ENCODE measurements at places on chromosomes 13 and 19.

GRCh38 chr13:97573011-97573410 is 139.0 kb downstream of the RAP2A start:
- DNase-seq = no peak

- no peak for DNase-seq
Measured at GRCh38 chr19:17323300-17323963, 11.2 kb downstream of the ANO8 start.

DNA sequence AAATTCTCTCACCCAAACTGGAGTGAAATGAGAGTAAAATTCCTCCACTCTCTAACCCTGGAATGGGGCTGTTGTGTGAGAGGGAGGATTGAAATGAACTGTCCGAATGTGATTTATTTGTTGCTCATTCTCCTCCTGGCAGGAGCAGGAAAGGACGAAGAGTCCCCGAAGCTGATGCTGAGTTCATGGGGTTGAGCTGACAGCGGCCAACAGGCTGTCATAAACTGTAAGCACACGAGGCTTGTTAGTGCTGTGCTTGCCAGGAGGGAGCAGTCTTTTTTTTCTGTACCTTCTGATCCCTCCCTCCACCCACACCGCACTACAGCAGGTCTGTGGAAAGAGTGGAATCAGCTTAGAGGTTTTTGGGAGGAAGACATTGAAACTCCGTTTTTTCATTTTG is 33.1 kb upstream of the ZNF331 start:
- DNase-seq = no peak

- no peak for DNase-seq
Measured at GRCh38 chr13:43953370-43953769, 73.7 kb downstream of the LACC1 start.

GRCh38 chr13:71871176-71871754 is 4.3 kb upstream of the DACH1 start:
- DNase-seq = no peak

DNA sequence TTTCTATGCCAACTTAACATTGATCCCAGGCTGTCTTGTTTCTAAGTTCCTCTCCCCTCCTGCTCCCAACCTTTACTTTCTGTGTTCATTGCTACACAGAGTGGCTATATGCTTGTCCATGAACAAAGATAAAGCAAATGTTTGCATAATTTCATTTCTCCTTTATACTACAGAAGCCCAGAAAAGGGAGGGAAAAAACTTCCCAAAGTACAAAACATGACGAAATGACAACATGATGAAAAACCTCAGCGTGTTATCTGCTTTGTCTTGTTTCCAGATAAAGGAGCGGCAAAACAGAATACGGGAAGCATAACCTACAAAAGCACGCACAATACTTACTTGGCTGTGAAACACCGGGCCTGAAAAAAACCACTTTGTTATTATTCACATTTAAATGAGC is 336.8 kb downstream of the DNAJC15 start:
- DNase-seq = no peak

GRCh38 chr13:111861766-111862366 is 205.1 kb upstream of the SOX1 start:
- no peak for DNase-seq

GRCh38 chr13:113945857-113946408 is 27.9 kb downstream of the C13orf46 start:
- no peak for DNase-seq

- DNase-seq = no peak
Measured at GRCh38 chr19:31960474-31960873, 384.9 kb upstream of the ZNF507 start.

DNA sequence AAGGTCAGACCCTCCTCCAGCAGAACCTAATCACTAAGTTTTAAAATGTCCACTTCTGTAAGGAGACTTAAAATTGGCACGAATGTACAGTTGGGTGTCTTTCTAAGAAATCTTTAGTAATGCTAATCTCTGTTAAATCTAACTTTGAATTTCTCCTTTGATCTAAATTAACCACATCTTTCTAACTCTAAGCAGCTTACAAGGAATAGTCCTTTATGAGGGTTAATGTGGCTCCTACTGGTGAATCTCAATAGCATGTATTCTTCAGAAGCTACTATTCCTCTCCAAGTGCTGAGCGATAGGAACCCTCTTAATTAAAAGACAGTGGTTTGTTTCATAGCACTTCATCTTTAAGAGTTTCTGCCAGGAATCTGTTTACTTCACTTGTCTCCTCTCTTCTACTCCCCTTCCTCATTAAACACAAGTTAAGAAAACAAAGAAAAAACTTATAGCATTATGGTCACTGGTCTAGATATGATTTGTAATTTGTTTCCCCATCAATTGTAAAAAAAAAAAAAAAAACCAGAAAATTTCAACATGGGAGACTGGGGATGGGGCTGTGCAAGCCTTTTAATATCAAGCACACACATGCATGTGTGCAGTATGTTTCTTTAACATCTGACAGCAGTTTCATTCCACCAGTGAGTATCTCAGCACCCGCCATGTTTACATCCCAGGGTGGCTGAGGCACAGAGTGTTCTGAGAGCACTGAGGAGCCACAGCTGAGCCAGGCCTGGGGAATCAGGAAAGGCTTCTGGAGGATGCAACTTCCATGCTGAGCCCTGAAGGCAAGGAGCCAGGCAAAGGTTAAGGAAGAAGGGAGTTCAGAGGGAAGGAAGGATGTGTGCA is 57.7 kb downstream of the ATP7B start:
- DNase-seq = no peak

DNA sequence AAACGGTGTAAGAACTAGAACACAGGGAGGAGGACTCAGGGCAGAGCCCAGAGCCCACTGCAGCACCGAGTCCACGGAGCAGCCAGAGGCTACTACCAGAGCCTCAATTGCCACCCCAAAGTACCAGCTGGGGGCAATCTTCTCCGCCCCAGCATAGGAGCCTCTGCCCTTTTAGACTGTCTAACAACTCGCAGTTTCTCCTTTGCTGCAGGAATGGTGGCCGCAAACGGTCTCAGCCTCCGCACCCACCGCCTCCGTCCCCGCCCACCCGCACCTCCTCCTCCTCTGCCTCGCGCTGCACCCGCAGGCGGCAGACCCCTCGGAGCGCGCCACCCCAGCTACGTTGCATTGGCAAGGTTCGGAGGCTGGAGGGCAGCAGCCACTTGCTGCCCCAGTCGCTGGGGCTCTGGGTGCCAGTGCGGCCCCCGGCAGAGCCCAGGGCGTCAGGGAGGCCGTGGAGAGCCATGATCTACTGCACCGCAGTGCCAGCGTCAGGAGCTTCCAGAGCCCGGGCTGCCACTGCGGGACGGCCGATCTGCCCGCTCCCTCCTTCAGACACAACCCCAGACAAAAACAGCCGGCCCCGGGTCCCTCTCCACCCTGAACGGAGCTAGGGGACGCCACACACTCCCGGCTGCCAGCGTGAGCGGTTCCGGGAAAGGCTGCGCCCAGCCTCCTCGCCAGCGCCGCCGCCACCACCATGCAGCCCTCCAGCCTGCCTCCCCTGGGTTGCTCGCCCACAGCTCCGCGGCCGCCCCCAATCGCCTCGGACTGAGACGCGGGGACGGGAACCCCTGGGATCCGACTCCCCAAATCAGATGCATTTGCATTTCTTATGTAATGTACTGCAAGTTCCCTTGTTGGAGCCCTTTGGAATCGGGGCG is 1.8 kb downstream of the FGF14 start:
- DNase-seq = no peak

DNA sequence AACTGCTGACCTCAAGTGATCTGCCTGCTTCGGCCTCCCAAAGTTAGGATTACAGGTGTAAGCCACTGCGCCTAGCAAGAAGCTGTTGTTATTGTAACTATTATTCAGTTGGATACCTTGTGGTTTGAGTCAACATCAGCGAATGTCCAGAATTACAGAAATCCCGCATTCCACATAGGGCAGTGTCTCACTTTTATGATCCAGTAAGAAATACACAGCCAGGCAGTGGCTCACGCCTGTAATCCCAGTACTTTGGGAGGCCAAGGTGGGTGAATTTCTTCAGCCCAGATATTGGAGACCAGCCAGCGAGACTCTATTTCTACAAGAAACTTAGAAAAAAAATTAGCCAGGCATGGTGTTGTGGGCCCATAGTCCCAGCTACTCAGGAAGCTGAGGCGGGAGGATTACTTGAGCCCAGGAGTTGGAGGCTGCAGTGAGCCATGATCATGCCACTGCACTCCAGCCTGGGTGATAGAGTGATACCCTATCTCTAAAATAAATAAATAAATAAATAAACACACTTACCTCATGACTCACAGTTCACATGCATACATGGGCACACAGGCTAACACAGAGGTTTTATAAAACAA is 43.8 kb downstream of the SPTBN4 start:
- no peak for DNase-seq

- no peak for DNase-seq
Measured at GRCh38 chr13:51240958-51241357, 18.8 kb downstream of the FAM124A start.

DNA sequence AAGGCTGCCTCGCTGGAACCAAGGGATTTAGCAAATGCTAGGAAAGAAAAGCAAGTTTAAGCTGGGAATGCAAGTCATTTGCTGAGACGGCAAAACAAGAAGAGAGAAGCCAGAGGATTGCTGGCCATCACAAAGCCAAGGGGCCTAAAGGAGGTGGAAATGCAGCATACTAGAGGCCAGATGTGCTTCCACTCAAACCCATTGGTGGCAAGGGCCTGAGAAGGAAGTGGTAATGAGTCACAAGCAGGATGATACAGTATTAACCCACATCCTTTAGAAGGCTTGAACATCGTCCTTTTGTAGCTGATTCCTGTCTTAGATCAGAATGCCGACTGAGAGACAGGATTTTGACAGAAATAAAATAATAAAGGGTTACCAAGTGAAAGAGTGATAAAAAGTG is 68.2 kb downstream of the ITGBL1 start:
- no peak for DNase-seq

- no peak for DNase-seq
Measured at GRCh38 chr19:48480558-48481500, 11.7 kb downstream of the CYTH2 start.

GRCh38 chr19:7869910-7870511 is 4.2 kb downstream of the PRR36 start:
- peak; percentile 70 for DNase-seq

- no peak for DNase-seq
Measured at GRCh38 chr19:31349160-31349881, at the start of gene TSHZ3. TSHZ3 (minus strand) TSS chr19:31349436; CDS start chr19:31349219, 217 bp downstream.

DNA sequence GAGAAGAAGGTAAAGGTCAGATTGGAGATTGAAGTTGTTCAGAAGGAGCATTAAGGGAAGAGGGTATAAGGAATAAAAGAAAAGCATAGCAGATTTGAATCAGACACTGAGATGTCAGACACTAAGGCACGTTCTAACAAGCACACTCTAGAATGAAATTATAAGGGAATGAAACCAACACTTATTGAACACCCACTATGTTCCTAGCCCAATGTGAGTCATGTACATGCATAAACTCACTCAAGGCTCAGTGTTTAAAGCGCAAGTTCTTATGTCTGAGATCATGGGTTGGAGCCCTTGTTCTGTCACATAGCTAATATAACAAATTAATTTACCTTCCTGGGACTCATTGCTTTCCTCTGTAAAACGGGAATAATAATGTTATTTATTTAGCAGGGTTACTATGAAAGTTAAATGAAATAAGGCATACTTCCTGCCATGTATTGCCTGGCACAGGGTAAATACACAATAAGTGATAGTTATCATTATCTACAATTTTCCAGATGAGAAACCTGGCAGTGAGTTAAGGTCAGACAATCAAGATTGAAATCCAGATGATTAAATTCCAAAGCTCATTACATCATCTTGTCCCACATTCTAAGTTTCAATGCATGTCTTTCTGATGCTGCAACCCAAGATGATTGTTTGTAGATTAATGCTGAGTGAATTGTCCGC is 68.3 kb upstream of the DACH1 start:
- DNase-seq = no peak

DNA sequence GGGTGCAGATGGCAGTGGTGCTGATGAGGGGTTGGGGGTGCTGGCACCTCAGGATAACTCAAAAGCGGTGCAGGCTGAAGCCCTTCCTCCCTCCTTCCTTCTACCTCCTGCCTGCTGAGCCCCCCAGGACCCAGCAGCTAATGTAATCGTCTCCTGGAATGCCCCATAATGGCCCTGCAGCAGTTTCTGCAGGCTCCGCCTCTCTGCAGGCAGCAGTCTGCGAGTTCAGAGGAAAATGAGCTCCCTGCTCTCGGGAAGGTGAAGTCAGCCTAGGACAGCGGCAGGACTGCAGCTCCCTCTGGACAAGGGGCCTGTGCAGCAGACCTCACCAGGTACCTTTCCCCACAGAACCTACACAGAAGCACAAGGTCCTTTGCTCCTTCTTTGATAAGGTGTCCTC is 130.9 kb downstream of the ZDHHC20 start:
- no peak for DNase-seq

GRCh38 chr13:66009241-66009640 is 1220.9 kb downstream of the PCDH9 start:
- DNase-seq = no peak

GRCh38 chr19:45191375-45191774 is 12.8 kb downstream of the BLOC1S3 start:
- no peak for DNase-seq

Data from HuH-7 (cell line).